HT1080 (cell line): ENCODE measurements at places on chromosomes 1 and 21. TPM values are rescaled to one million over a fixed set of nuclear protein-coding genes. Genes with fewer than 3 reads are reported as not detected.

DNA sequence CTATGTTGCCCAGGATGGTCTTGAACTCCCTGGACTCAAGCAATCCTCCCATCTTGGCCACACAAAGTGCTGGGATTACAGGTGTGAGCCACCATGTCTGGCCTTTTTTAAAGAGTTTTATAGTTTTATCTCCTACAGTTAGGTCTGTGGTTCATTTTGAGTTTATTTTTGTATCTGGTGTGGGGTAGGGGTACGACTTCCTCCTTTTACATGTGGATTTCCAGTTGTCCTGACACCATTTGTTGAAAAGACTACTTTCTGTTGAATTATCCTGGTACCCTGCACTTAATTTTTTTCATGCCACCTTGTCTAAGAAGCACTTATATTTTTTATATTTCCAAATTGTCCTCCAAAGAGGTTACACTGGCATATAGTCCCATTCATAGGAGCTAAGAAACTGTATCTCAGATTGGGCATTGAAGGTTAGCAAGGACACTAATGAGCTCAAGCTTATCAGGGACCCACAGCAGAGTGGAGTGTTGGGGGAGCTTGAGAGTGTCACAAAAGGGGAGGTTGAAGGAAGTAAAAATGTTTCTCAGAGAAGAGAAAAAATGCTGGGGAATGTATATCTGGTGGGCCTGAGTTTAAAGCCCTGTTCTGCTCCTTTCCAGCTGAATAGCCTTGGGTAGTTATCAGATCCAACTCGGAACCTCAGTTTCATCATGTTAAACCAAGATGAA lies 23.4 kb upstream of the MEF2D start:
- DNase-seq = no peak

The C1orf116 gene
- total RNA-seq = 0.20 and 0.59 TPM in 2 replicates

The KCNT2 gene
- not detected in 2 replicates for total RNA-seq

The OPRD1 gene
- 0.03 and 0.05 TPM in 2 replicates for total RNA-seq

- DNase-seq = no peak
Observed at GRCh38 chr1:20928146-20928545, 141.0 kb upstream of the HP1BP3 start.

- peak; percentile 17 for DNase-seq
Observed at GRCh38 chr1:68917456-68917855, 420.6 kb upstream of the DEPDC1 start.

The RNF115 gene
- total RNA-seq = 7.5 and 9.3 TPM in 2 replicates

The DDR2 gene
- 29.0 and 34.4 TPM in 2 replicates for total RNA-seq

DNA sequence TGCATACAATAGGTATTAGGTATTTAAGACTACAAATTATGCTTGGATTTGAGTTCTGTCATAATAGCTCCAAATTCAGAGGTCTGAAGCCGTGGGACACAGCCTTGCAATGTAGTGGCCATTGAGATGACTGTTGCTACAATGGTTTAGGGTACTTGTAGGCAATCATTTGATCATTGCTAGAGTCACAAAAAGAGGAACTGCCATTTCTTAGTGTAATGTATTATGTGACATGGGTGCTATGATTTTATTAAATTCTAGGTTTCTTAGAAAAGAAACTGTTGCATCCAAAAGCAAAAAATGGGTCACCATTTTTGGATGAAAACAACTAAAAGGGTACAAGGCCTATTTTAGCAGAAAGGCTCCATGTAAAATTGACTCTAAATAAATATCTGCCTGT lies 129.9 kb upstream of the ZNF644 start:
- no peak for DNase-seq

- no peak for DNase-seq
Observed at GRCh38 chr1:228279011-228279721, 71.3 kb downstream of the OBSCN start.

The LDLRAD1 gene
- not detected in 2 replicates for total RNA-seq
